ENCODE measurements at places on chromosomes 13 and 19. TPM values are rescaled to one million over a fixed set of nuclear protein-coding genes. Genes with fewer than 3 reads are reported as not detected.

PLIN5 gene
- 3.3 TPM for total RNA-seq

ZGLP1 gene
- total RNA-seq: 1.8 TPM

ZNF302 gene
- total RNA-seq: 15.9 TPM

KANK3 gene
- total RNA-seq: 0.87 TPM

ITGBL1 gene
- total RNA-seq: 37.1 TPM

NAPA gene
- total RNA-seq: 75.1 TPM

IFNL1 gene
- total RNA-seq: not detected

CGB3 gene
- not detected for total RNA-seq

ZNF256 gene
- 5.5 TPM for total RNA-seq

CEACAM16 gene
- total RNA-seq: not detected

TARM1 gene
- total RNA-seq: not detected

ZNF570 gene
- 0.07 TPM for total RNA-seq

ZNF135 gene
- not detected for total RNA-seq

TPTE2 gene
- not detected for total RNA-seq

SMIM24 gene
- total RNA-seq: 0.69 TPM

EPN1 gene
- total RNA-seq: 240 TPM

CPT1C gene
- total RNA-seq: 11.5 TPM

TTYH1 gene
- total RNA-seq: 1.1 TPM

OR7C1 gene
- not detected for total RNA-seq

TLE2 gene
- 7.7 TPM for total RNA-seq

PCDH17 gene
- total RNA-seq: 0.11 TPM

SIGLEC8 gene
- total RNA-seq: not detected

OR7A5 gene
- total RNA-seq: not detected

ZNF547 gene
- 3.2 TPM for total RNA-seq

TLE6 gene
- 4.1 TPM for total RNA-seq

F2RL3 gene
- total RNA-seq: 0.07 TPM

NLRP9 gene
- not detected for total RNA-seq

U2AF2 gene
- 343 TPM for total RNA-seq

PSPN gene
- 2.4 TPM for total RNA-seq

PSENEN gene
- 42.9 TPM for total RNA-seq

SYNE4 gene
- 1.9 TPM for total RNA-seq

ZNF575 gene
- not detected for total RNA-seq

CYP2F1 gene
- total RNA-seq: not detected

HSPB6 gene
- not detected for total RNA-seq

CYP4F8 gene
- not detected for total RNA-seq

ZNF442 gene
- 1.1 TPM for total RNA-seq

SIAH3 gene
- total RNA-seq: not detected

FPR2 gene
- total RNA-seq: not detected

PRR20D gene
- not detected for total RNA-seq

IRGC gene
- total RNA-seq: not detected

ZNF439 gene
- 2.8 TPM for total RNA-seq

GRK1 gene
- total RNA-seq: not detected

SIGLEC12 gene
- total RNA-seq: not detected
